Fibroblast of villous mesenchyme (primary cell): ENCODE measurements at places on chromosomes 7 and 10. TPM values are rescaled to one million over a fixed set of nuclear protein-coding genes. Genes with fewer than 3 reads are reported as not detected.

Gene OR2A12
- not detected in 2 replicates for total RNA-seq

Gene ZNF25
- total RNA-seq: 11.3 and 12.5 TPM in 2 replicates

Gene C10orf67
- total RNA-seq: under 0.01 TPM in 2 replicates

Gene SLC18A3
- total RNA-seq: under 0.01 TPM in 1 of 2 replicates, not detected in the other

Gene LRRTM3
- total RNA-seq: under 0.01 TPM in 1 of 2 replicates, not detected in the other

Gene GFRA1
- total RNA-seq: 9.3 and 59.6 TPM in 2 replicates

Gene RNF133
- total RNA-seq: 0.32 and 0.86 TPM in 2 replicates

Gene HOXA11
- total RNA-seq: 41.9 and 47.1 TPM in 2 replicates

Gene SCART1
- total RNA-seq: 2.6 and 4.2 TPM in 2 replicates

Gene GOLGA7B
- under 0.01 TPM in 1 of 2 replicates, not detected in the other for total RNA-seq

Gene IRF5
- under 0.01 TPM in 1 of 2 replicates, not detected in the other for total RNA-seq

Gene HNRNPF
- total RNA-seq: 152 and 203 TPM in 2 replicates

Gene CCDC172
- not detected in 2 replicates for total RNA-seq

Gene PARD3
- total RNA-seq: 38.7 and 44.0 TPM in 2 replicates

Gene ELN
- under 0.01 and 0.64 TPM in 2 replicates for total RNA-seq

Gene SUGCT
- 8.4 and 9.9 TPM in 2 replicates for total RNA-seq

Gene HOXA3
- 9.3 and 11.7 TPM in 2 replicates for total RNA-seq

Gene SPDYE5
- total RNA-seq: not detected in 2 replicates

Gene TMEM213
- total RNA-seq: not detected in 2 replicates

Gene CARD11
- under 0.01 TPM in 1 of 2 replicates, not detected in the other for total RNA-seq

Gene HMX2
- not detected in 2 replicates for total RNA-seq

Gene LRGUK
- total RNA-seq: 0.32 and 0.43 TPM in 2 replicates

Gene CEP55
- total RNA-seq: 20.0 and 35.0 TPM in 2 replicates

Gene SLK
- 48.8 and 52.2 TPM in 2 replicates for total RNA-seq

Gene RAB19
- not detected in 2 replicates for total RNA-seq

Gene FAM107B
- total RNA-seq: 17.7 and 19.0 TPM in 2 replicates

Gene BBIP1
- 20.6 and 23.3 TPM in 2 replicates for total RNA-seq

Gene ABCB1
- 0.86 and 0.97 TPM in 2 replicates for total RNA-seq
